Psoas muscle (tissue), 8 donors: ENCODE measurements at places on chromosomes 11 and 22. TPM values are rescaled to one million over a fixed set of nuclear protein-coding genes. Genes with fewer than 3 reads are reported as not detected.

Gene OR4D5
- not detected for total RNA-seq

Gene BIRC3
- 2.8 TPM for total RNA-seq

Gene RAB36
- total RNA-seq = 0.28 TPM

Gene OR5J2
- total RNA-seq = not detected

Gene CYTH4
- 4.3 TPM for total RNA-seq

Gene MUC15
- not detected for total RNA-seq

Gene OR51B5
- total RNA-seq = not detected

Gene NRGN
- total RNA-seq = 0.89 TPM

Gene PNPLA3
- 0.32 TPM for total RNA-seq

DNA sequence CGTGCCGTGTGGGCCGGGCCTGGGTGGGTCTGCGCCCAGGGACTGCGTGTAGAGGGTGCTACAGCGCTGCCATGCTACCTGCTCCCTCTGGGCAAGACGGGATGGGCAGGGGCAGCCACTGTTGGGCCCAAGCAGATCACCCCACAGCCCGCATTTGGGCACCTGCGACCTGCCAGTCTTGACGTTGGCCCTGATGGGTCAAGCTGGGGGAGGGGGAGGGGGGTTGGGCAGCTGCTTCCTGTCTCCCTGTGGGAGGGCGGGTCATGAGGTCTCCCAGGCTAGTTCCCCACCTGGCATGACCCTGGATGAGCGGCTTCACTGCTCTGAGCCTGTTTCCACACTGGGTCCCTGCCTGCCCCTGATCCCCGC lies 2.8 kb upstream of the RPS19BP1 start:
- DNase-seq = peak; percentile 54

DNA sequence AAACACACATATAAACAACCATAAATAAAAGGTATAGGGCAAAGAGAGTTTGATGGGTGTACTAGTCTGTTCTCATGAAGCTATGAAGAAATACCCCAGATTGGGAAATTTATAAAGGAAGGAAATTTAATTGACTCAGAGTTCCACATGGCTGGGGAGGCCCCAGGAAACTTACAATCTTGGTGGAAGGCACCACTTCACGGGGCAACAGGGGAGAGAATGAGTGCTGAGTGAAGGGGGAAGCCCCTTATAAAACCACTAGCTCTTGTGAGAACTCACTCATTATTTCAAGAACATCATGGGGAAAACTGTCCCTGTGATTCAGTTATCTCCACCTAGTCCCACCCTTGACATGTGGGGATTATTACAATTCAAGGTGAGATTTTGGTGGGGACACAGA lies 385.9 kb upstream of the ANO5 start:
- no peak for DNase-seq

GRCh38 chr11:31617246-31617645 lies 107.7 kb downstream of the ELP4 start:
- DNase-seq = no peak

DNA sequence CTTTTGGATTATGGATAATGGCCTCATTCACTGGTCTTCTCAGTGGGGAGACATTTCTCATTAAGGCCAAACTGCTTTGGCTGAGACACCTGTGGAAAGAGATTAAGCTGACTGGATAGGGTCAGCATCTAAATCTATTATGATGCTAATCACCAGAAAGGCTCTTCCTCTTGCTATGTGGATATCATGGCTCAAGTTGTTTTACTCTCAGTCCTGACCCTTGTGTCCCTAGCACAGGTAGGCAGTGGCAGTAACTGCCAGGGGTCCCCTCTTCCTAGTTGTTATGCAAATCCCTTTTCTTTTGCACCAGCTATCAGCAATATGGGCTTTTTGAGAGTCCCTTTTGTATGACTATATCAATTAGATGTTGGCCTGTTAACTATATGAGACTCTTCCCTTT lies 335.7 kb upstream of the PLET1 start:
- DNase-seq = no peak

GRCh38 chr22:36022162-36022561 lies 6.5 kb downstream of the RBFOX2 start:
- DNase-seq = no peak

GRCh38 chr11:88618327-88619070 lies 281.0 kb upstream of the CTSC start:
- no peak for DNase-seq

GRCh38 chr11:15157181-15157580 lies 42.5 kb downstream of the INSC start:
- no peak for DNase-seq

- DNase-seq = peak; percentile 51
Observed at GRCh38 chr11:2891326-2892214, 6.0 kb upstream of the CDKN1C start.

GRCh38 chr11:28524098-28524497 lies 415.9 kb downstream of the METTL15 start:
- DNase-seq = no peak

GRCh38 chr11:61567286-61568061 lies 13.4 kb downstream of the SYT7 start:
- peak; percentile 86 for DNase-seq

DNA sequence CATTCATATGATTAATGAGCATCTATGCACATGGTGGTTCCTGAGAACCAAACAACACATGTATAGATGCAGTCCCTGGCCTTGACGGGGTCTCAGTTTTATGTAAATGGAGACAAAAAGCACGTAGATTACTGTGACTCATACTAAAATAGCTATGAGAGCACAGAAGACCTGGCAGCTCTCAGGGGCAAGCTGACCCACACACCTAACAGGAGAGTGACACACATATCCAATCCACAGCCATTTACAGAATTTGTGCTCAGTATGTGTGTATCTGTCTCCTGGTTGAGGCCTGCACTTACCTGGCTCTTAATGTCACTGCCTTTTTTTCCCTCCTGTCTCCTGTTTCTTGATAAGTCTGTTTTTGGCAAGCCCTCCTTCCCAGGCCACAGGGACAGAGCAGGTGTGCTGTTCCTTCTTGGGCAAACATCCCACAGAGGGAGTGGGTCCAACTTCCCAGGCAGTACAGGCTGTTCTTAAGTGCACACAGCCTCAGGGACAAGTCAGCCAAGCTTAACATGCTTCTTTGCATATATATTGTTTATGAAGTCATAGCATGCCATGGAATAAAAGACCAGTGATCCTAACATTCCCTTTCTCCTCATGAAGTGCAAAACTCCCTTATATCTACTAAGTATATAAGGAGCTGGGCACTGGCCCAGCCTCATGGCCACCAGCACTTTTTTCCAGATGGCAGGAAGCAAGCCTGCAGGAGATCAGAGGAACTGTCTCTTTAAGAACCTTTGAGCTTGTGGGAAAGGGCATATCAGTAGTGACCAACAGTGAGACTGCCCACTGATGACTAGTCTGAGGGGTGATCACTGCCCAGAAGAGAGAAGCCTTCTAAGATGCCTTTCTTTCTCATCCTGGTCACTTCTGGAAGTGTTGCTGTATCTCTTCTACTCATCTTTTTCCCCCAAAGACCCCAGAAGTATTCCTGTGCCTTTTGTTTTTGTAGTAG lies 124.7 kb upstream of the CCDC90B start:
- no peak for DNase-seq

- DNase-seq = peak; percentile 35
Observed at GRCh38 chr22:24190159-24190540, 8.9 kb downstream of the SUSD2 start.

DNA sequence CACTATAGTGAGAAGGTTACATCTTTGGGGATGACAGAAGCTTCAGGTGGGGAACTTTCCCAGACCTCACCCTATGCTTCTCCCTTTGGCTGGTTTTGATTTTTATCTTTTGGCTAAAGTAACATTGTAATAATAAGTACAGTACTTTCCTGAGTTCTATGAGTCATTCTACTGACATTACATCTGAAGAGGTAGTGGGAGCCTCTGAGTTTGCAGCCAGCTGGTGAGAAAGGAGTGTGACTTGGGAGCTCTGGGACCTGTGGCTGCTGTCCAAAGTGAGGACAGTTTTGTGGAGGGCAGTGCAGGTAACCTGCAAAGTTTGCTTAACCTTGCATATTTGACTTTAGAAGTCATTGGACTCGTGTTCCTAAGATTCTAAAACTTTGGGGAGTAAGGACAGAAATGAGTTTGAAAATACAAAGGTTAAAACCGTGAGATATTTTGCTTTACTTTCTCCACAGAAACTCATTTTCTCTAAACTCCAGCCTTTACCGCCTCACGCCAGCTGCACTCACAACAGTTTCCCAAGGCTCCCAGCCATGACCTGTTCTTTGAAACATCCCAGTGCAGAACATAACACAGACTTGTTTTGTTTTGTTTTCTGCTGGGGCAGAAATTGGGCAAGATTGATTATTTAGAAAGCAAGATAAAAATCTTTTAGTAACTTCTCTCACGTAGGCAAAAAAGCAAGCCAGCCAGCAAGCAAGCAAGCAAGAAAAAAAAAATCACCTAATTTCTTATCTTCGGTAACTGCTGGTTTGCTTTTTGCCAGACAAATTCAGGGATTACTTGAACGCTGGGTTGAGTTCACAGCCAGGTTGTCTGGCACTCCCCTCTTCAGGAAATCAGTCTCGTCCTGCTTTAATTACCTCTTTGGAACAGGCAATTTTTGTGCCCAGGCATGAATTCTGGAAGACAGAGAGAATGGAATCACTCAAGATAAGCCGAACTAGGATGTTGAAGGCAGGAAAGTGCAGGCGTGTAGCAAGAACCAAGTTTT lies 478.3 kb upstream of the ISX start:
- DNase-seq = no peak

- DNase-seq = no peak
Observed at GRCh38 chr11:28223577-28223976, 115.4 kb downstream of the METTL15 start.

DNA sequence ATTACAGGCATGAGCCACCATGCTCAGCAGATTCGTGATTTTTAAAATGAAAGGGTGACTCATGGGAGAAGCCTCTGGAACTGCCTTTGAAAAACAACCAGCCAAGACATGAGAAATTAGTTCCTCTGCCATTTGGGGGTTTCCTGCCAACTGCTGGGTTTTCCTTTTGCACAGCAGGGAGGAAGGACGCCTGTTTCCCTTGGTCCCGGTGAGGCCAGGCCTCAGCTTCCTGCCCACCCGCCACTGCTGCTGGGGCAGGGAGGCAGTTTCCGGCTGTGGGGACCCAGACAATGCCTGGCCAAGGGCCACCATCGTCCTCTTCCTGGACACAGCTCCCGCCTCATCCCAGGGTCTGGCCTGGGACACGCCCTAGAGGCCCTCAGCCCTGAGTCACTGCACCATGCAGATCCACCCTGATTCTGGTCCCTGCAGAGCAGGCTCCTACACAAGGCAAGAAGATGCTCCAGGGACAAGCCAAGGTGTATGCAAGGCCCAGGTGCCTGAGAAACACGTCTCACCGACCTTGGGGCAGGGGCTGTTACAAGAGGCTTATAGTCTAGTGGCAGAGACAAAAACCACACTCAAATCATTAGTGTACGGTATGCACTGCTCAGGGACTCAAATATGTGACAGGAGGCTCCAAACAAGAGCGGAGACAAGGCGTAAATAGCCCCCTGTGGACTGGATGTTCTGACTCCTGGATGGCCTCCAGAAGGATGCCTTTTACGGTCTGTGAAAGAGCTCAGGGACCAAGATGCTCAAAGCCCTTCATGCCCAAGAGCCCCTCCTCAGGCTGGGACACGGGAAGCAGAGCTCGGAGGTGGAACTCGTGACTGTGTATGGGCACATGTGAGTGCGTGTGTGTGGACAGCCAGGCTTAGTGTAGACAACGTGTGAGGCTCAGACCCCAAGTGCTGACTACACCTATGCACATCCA lies 10.0 kb downstream of the PPM1F start:
- peak; percentile 92 for DNase-seq

- no peak for DNase-seq
Observed at GRCh38 chr11:76824083-76824939, 36.4 kb upstream of the ACER3 start.

- DNase-seq = peak; percentile 59
Observed at GRCh38 chr11:3195251-3196160, 23.1 kb downstream of the MRGPRG start.

- DNase-seq = no peak
Observed at GRCh38 chr22:43313890-43314474, 29.2 kb downstream of the SCUBE1 start.

DNA sequence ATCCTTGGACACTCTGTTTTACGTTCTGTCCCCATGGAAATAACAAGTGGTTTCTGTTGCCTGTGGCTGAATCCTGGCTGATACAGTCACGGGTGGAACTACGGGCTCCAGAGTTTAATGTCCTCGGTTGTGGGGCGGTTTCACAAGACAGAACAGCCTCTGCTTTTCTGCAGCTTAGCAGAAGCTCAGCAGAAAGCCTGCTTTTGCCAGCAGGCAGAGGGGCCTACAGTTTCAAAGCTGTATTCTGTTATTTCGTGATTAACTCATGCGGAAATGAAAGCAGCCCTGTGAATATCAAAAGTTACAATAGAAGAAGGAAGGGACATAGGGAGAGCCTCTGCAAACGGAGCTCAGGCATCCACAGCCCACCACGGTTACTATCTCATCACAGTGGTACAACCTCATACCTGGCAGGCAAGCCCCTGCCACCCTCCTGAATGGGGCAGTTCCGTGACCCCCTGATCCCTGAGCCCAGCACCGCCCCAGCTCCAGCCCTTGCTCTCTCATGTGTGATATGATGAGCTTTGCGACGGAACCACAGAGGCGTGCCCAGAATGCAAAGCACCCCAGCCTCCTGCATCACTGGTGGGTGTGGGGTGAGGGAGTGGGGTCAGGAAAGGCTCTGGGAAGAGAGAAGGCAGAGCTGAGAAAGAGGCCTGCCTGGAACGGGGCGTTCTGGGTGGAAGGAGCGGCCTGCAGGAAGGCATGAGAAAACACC lies 360.6 kb downstream of the BRD1 start:
- no peak for DNase-seq

- DNase-seq = no peak
Observed at GRCh38 chr11:20536784-20537183, 62.6 kb upstream of the SLC6A5 start.

DNA sequence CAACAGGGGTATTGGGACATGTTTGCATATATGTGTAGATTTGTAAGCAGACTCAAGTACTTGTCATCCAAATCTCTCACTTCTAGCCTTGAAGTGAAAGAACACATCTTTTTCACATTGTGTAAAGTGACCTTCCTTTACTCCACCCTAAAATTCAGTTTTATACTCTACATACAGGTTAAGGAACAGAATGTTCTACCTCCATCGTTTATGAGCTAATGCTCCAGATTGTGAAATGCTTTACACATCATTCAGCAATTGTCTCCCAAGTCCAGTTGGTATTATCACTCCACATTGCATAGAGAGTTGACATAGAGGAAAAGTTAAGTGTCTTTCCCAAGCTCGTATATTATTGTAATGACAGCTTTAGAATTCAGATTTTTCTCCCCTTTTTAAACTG lies 46.1 kb upstream of the BLID start:
- DNase-seq = no peak

GRCh38 chr22:49514641-49515040 lies 313.0 kb downstream of the BRD1 start:
- DNase-seq = no peak

DNA sequence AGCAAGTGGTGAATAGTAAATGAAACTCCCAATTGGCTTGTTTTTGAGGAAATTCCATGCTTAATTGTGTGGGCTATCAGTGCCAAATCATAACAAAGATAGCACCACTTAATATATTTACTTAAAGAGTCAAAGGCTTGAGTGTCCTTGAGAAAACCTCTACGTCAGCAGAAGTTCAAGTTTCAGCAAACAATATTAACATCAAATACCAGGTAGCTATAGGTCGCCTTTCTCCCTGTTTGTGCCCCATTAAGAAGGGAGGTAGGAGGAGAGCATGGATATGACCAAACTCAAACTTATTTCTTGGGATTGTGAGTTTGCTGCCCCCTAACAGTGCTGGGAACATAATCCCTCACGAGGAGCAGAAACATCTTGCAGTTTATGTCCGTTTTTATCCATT lies 105.6 kb upstream of the SYN3 start:
- DNase-seq = no peak

- no peak for DNase-seq
Observed at GRCh38 chr22:19530751-19531150, 6.5 kb upstream of the CLDN5 start.

GRCh38 chr11:108239076-108239475 lies 16.2 kb downstream of the ATM start:
- DNase-seq = no peak
